ENCODE measurements at places on chromosomes 5 and 9. TPM values are rescaled to one million over a fixed set of nuclear protein-coding genes. Genes with fewer than 3 reads are reported as not detected.
A peak's percentile ranks its signal among the peaks of the same experiment; 100 is the strongest.

GRCh38 chr5:88854769-88855168 lies 28.2 kb downstream of the MEF2C start:
- no peaks in the 10 kb centered on the region for H3K4me1 ChIP-seq
- no peaks in the 10 kb centered on the region for H3K36me3 ChIP-seq
- H3K4me3 ChIP-seq: no peak overlapping the region
- H3K27me3 ChIP-seq: no peaks in the 10 kb centered on the region

GRCh38 chr5:179927824-179928223 lies 20.1 kb upstream of the TBC1D9B start:
- no peak overlapping the region for H3K4me3 ChIP-seq
- H3K27ac ChIP-seq: no peak overlapping the region

DNA sequence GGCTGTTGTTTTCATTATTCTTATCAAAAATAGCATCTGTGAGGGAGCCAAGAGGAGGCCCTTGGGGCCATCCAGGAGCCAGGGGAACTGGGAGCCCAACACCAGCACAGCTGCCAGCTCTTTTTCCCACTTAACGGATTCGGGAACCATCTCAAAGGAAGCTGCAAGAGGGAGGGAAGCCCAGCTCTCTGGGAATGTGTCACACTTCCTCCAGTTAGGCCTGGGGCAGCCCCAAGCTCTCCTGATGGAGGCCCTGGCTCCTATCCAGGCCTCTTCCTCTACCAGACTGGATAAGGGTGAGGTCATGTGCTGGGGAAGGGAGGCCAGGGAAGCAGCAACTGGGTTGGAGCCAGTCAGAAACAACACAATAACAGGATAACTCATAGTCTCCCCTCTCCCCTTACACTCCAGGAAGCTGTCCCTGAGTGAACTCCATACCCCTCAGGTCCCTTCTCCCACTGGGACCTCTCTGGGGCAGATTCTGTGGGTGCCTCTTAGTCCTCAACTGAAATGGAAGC lies 12.7 kb downstream of the CSF2 start:
- no peaks in the 10 kb centered on the region for H3K4me1 ChIP-seq
- no peak overlapping the region for H3K4me3 ChIP-seq
- peak; percentile 68 for DNase-seq
- H3K27ac ChIP-seq: no peak overlapping the region

NUTM2G gene
- not detected for polyA plus RNA-seq
